Activated naive CD8-positive, alpha-beta T cell treated with anti-CD3 and anti-CD28 coated beads for 36 hours (primary cell): ENCODE measurements at places on chromosomes 5 and 9.

- DNase-seq = no peak
These were observed 172.3 kb upstream of the CDH6 start for GRCh38 chr5:31021181-31021624.

DNA sequence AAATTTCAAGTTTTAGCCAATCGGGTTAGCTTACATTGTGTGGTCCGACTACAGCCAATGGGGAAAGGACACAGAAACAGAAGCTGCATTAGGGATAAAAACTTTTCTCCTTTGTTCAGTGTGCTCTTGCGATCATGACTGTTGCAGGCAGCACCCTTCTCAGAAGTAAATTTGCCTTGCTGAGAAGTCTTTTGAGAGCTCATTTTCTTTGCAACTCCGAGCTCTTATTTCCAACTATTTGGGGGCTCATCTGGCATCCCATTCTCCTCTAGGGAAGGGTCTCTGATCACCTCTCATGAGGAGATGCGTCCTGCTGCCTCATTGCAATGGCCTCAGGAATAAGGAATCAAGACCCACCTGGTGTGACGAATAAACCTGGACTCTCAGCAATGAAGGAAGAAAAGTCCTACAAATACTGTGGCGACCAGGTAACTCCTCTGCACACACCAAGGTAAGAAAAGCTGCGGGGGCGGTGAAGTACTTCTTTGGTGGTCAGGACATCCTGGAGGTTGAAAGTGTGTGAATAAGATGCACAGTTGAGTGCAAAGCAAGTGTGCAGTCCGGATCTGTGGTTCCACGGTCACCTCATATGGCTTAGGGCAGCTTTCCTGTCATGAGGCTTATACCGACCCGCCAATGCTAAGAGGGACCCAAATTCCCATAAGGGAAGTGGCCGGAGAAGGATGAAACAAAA is 20.4 kb downstream of the CNOT8 start:
- DNase-seq = no peak

DNA sequence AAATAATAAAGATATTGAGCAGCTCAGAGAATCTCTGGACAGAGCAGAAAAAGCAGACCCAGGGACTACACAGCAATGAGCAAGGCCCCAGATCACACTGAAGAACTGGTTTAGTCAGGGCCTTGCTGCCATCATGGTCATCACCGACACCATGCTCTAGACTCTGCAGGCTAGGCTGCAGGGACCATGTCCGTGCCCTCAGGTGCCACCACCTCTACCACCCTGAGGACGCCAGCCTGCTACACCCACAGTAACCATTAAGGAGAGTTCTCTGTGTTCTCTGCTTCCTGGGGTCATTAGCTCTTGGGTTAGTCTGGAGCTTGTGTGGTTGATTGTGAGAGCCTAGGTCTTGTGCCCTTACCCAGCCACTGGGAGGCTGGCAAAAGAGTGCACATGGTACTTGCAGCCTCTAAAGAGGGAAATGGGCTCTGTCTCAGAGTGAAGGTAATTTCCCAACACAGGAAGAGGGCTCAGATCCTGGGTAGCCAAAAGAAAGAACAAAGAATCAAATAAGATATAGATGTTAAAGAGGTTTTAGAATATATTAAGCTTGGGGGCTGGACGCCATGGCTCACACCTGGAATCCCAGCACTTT is 31.9 kb upstream of the JADE2 start:
- no peak for DNase-seq

DNA sequence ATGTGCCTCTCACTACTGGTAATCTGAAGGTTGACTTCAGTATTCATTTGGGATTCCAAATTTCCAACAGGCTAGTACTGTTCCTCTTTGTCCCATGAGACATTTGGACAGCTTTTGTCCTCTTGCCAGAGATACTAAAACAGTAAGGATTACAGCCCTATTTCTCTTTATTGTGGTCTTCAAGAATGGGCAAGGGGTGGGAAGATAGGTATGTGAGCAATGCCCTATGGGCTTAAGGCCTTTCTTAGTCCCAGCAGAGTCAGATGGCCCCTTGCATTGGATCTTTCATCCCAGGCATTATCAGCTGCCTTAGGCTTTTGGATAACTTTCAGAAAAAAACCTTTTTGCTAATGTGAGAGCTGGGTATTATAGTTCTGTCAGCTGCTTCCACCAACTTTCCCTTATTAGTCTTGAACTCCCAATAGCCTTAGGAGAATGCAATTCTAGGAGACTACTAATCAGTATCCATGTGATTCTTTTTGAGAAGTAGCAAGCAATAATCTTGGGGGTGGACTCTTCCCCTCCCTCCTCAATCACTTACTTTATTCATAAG is 361.1 kb upstream of the NUDT12 start:
- no peak for DNase-seq

DNA sequence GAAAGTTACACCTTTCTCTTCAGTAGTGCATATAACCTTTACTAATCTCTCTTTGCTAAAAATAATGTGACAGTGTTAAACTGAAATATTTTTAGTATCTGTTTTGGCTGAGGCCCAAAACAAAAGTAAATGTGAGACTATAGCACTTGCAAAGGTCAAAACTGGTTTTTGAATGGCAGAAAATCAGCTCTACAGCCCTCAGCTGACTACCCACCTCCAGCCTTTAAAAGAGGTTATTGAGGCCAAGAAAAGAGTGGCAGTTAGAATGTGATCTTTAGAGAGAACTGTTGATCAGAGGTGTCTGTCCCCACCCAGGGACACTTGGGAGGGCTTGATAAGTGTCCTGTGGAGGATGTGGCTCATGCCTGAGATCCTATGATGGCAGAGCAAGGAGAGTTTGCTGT is 30.9 kb downstream of the PRKACG start:
- no peak for DNase-seq

- no peak for DNase-seq
These were observed 117.5 kb upstream of the OR13F1 start for GRCh38 chr9:104386425-104387069.

GRCh38 chr5:132238169-132238744 is 10.6 kb upstream of the P4HA2 start:
- DNase-seq = peak; percentile 77

DNA sequence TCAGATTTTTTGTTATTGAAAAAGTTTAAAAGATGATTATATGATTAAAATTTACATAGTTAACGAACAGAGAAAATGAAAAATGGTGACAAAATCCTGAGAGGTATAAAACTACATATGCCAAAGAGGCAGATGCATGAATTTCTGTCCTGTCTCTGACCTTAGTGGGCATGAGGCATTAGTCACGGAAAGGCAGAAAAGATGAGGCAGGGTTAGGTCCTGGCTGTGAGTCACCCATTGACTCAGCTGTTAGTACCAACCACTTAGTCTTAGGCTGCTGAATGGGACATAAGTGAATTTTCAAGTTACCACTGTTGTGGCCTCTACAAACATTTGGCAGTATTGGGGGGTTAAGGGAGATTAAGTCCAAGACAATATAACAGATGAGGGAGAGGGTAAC is 33.1 kb downstream of the RASA1 start:
- peak; percentile 44 for DNase-seq

DNA sequence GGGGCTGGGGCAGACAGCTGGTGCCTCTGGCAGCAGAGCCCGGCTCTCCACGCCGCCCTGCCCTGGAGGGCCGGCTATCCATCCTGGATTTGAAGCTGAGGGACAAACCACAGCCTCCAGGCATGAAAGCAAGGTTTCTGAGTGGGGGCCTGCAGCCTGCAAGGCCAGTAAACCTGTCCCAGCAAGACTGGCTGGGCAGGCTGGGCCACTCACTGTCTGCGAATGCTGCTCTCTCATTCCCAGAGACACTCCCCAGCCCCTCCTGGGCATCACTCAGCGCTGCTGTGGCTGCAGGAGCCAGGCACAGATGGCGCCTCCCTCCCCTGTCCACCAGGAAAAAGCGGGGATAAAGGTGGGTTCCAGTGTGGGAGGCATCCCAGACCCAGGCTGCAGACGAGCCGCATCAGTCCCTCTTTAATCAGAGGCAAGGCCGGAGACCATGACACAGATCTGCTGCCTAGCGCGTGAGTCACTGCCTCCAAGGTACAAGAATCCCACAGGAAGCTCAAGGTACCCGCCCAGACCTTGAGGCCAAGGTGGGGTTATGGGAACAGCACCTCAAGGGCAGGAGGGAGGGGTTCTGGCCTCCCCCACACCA is 118.0 kb downstream of the VAV2 start:
- DNase-seq = no peak

DNA sequence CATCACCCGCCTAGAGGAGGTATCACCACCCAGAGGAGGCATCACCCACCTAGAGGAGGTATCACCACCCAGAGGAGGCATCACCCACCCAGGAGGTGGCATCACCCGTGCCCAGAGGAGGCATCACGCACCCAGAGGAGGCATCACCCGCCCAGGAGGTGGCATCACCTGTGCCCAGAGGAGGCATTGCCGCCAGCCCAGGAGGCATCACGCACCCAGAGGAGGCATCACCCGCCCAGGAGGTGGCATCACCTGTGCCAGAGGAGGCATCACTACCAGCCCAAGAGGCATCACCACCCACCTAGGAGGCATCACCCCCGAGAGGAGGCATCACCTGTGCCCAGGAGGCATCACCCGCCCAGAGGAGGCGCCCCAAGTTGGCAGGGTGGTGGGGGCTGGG is 2.6 kb downstream of the NOTCH1 start:
- no peak for DNase-seq

DNA sequence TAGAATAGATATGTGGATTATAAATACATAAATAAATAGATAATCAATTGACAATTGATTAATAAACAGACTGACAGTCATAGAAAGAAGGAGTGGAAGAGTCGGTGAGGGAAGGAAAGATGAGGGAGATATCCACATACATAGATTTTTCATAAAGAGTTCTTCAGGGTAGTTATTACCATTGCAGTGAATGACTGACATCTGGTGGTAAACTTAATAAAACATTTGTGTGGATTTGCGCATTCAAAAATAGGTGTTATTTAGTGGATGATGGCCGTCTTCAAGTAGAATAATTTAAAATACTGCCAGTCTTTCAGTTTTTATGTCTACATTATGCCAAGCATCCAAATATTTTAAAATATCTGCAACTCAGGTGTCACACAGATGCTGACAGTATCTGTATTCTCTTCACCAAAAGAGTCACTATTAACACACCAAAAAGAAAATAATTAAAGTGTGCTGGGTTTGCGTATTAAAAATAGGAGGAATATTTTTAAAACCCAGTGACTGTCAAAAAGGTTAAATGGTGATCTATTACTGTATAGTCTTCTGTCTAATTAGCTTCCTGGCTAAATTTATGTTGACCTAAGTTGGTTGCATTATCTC is 78.8 kb downstream of the GIN1 start:
- DNase-seq = no peak

DNA sequence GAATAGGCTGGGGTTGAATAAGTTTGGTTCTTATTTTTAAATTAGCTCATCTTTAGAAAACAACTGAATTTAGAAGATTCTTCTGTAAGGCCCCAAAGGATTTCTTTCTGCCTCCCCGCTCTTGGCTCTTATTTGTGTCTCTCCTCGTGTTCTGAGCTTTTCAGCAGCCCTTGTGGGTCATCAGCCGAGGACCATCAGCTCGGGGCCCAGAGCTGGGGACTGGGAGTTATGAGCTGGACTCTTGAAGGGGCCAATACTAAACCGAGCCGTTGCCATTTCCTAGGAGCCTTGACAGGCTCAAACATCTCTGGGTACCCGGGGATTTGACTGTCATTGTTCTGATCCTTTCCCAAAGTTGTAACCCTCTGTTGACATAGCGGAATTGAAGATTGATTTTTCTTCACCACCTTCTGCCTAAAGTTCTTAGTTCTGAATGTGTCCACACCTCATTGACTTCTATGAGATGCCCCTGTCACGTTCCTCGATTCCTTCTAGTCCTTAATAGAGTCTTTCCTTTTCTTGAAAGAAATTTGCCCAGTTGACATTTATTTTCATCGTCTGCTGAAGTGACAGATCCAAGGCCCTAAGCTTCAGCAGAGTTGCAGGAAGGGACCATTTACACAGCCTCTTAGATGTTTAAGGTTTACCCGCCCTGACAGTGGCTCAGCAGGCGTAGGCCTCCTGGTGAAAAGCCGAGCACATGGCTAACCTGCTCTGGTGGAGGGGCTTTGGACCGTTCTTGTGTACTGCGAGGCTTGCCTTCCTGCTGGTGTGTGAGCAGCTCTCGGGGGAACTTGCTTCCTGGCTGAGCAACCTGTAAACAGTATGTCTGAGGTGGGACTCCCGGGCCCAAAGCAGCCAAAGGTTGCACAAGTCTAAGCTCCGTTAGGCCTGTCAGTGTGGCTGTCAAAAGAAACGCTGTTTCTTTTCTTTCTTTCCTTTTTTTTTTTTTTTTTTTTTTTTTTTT is 24.0 kb downstream of the ABL1 start:
- DNase-seq = no peak

GRCh38 chr5:66551338-66551737 is 44.9 kb upstream of the MAST4 start:
- no peak for DNase-seq

- no peak for DNase-seq
These were observed 71.9 kb downstream of the ACTL7B start for GRCh38 chr9:108783731-108784495.

GRCh38 chr5:31062902-31063580 is 130.4 kb upstream of the CDH6 start:
- DNase-seq = no peak

DNA sequence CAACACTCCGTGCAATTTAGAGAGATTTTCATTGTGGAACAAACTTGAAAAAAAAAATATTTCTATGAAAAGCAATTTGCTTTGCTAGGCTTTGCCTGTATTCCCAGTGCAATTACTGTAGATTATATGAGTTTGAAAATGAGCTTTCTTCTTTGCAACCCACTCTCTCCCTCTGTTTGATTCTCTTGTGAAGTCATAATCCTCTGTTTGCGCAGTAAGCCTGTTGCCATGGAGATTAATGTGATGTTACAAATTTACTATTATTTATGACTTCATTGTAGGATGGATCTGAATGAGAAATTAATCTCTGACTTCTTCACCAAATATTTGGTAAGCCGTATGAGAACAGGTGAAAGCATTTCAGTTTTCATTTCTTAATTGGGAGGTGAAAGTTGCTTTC is 320.3 kb downstream of the SPATA31D1 start:
- DNase-seq = no peak

DNA sequence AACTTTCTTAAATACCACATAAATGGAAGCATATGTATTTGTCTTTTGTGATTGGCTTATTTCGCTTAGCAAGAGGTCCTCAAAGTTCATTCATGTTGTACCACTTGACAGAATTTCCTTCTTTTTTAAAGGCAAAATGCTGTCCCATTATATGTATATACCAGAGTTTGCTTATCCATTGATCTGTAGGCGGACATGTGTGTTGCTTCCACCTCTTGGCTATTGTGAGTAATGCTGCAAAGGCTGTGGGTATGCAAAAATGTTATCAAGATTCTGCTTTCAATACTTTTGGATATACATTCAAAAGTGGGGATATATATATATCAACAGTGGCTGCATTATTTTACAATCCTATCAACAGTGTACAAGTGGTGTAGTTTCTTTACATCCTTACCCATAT is 271.0 kb downstream of the PRR16 start:
- no peak for DNase-seq

DNA sequence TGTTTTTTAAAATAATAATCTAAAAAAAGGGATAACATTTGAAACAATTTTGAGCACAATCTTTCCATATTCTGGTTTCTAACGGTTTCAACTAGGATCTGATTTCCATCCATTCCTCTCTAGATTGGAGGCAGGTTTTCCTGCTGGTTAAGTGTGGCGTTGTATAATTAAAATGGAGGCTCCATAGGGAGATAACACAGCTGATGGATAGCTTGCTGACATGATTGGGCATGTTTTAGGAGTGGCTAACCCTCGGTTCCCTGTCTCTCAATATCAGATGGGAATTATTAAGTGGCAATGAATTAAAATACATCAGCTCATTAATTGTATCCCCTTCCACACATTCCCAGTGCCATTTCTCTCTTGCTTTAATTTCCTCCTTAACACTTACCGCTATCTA is 209.0 kb downstream of the ALDH1A1 start:
- DNase-seq = no peak

GRCh38 chr9:87874304-87874623 is 8.4 kb upstream of the SPATA31E1 start:
- no peak for DNase-seq
